ENCODE measurements at places on chromosomes 4 and X.

- DNase-seq = no peak
Measured at GRCh38 chrX:51257490-51257889, 75.1 kb upstream of the NUDT10 start.

GRCh38 chr4:18675586-18676525 lies 654.3 kb upstream of the LCORL start:
- DNase-seq = no peak

DNA sequence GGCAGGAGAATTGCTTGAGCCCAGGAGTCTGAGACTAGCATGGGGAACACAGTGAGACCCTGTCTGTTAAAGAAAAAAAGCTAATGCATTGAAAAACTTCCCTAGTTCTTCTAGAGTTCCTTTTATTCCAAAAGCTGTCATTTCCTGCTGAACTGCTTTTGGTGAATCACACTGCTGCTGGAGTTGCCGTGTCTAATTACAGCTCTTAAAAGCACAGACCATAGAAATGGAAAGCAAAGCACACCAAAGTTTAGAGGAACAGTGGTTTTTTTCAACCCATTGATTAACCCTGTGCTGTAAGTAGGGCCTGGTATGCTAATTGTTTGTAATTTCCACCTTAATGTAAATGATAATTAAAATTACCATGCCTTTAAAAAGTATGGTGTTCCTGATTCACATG lies 52.4 kb downstream of the SEPTIN11 start:
- peak; percentile 73 for DNase-seq

GRCh38 chr4:588351-588849 lies 12.3 kb upstream of the TMEM271 start:
- no peak for DNase-seq

GRCh38 chr4:154014407-154015321 lies 225.8 kb upstream of the SFRP2 start:
- DNase-seq = no peak

GRCh38 chr4:13178621-13179020 lies 305.5 kb downstream of the RAB28 start:
- no peak for DNase-seq

DNA sequence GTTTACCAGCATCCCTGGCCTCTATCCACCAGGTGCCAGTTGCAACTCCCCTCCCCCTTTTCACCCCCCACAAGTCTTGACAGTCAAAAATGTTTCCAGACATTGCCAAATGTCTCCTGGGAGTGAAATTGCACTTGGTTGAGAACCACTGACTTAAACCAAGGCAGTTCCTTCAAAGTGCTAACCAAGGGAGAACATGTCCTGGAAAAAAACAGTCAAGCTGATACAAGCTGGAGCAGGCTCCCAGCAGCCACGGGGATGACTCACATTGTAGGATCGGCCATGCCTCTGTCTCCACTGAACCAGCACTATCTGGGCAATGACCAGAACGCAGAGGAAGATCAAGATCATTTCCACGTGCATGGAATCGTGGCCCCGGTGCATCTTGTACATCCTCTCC lies 11.4 kb downstream of the RNF175 start:
- DNase-seq = peak; percentile 59

DNA sequence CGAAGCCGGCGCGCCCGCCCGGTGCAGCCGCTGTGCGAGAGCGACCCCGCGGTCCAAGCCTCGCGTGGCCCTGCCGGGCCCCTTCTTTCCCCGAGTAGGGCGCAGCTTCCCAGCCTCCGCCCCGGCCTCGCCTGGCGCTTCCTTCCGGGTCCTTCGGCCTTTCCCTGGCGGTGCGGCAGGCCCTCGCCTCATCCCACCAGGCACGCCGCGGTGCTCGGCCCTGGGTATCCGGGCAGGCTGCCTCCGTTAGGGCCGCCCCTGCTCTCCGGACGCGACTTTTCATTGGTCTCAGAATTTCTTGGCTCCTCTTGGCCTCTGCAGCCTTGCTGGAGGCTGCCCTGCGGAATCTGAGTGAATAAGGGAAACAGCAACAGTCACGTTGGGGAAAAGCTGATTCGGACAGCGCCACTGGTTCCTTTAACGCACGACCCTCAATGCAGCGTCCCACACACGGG lies 429 bp downstream of the UVSSA start:
- peak; percentile 75 for DNase-seq

DNA sequence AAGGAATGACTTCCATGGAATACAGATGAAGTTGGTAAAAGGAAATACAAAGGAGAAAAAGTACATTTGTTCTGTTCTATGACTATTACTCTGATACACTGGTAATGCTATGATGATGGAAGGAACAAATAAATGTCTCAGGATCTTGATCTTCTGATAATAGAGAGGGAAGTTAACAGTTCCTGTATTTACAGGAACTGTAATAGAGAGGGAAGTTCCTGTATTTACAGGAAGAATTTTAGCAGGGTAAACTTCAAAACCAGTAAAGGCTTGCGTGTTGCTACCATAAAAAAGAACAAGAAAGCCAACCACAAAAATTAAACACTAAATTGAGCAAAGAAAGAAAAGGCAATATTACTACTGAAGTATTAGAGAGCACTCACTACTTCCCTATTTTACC lies 91.7 kb upstream of the HPGD start:
- no peak for DNase-seq

DNA sequence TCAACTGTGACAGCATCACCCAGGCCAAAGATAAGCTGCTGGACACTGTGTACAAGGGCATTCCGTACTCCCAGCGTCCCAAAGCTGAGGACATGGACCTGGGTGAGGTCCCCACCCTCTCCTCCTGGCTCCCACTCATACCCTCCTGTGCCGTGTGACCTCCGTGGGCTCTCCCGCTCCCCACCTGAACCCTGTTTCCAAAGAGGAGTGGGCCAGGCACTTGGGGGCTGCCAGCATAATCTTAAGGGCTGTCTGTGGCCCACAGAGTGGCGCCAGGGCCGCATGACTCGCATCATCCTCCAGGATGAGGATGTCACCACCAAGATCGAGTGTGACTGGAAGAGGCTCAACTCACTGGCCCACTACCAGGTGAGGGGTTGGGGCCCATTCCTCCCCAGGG lies 10.0 kb downstream of the LAGE3 start:
- no peak for DNase-seq

DNA sequence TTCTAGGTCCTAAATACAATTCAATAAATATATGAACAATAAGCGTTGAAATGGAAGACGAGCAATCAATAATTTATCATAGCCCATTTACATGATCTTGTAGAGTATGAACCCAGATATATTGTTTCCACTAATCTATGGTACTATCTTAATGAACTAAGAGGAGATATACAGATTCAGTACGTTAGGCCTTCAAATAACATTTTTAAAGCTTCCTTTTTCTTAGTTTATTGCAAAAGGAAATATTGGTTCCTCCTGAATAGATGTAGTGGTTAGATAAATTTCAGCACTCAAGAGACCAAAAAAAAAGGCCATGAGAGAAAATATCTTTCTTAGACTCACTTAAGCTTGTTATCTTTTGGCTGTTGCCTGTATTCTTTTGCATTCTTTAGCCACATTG lies 147.5 kb upstream of the PITX2 start:
- DNase-seq = no peak

GRCh38 chrX:10117864-10118377 lies 38.9 kb upstream of the CLCN4 start:
- DNase-seq = no peak

- no peak for DNase-seq
Measured at GRCh38 chr4:90960840-90961239, 833.6 kb downstream of the CCSER1 start.

DNA sequence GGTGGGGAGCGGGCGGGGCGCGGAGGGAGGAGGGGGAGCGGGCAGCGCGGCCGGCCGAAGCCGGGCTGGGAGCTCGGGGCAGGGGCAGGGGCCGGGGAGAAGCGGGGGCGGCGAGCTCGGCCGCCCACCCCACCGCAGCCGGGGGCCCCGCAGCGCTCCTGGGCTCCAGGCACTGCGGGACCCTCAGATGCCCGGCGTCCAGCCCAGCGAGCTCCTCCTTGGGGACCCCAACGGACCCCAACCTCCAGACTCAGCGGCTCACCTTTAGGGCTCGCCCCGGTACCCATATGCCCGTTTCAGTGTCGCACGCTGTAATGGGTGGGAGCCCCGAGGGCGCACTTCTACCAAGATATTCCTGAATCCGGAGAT lies 357 bp upstream of the ADGRG2 start:
- no peak for DNase-seq

- DNase-seq = no peak
Measured at GRCh38 chrX:86946569-86946968, 571.0 kb upstream of the KLHL4 start.

GRCh38 chr4:112201915-112202505 lies 29.6 kb upstream of the AP1AR start:
- DNase-seq = no peak

- DNase-seq = no peak
Measured at GRCh38 chrX:56788229-56788628, 59.2 kb downstream of the NBDY start.

GRCh38 chr4:24476282-24476681 lies 108.1 kb downstream of the DHX15 start:
- DNase-seq = peak; percentile 19

DNA sequence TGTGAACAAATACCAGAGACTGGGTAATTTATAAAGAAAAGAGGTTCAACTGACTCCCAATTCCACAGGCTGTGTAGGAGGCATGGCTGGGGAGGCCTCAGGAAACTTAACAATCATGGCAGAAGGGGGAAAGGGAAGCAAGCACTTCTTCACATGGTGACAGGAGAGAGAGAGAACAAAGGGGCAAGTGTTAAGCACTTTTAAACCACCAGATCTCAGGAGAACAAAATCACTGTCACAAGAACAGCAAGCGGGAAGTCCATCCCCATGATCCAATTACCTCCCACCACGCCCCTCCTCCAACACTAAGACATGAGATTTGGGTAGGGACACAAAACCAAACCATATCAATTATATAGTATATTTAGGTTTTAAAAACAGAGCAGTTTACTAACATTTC lies 30.8 kb downstream of the MOB1B start:
- no peak for DNase-seq

DNA sequence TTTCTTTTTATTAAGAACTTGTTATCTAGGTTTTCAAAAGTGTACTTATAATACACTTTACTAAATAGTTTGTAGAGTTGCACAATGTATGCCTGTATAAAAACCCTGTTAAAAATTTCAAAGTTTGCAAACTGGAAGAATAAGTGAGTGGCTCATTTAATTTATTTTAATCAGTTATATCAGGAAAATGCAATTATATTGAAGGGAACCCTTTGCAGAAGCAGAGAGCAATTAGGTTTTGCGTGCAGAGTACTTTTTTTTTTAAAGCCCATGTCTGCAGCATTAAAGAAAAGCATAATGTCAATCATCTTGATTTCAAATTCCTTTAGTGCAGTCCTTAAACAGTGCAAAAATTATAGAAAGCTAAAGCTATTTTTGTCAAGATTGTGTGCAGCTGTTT lies 271.3 kb upstream of the LDB2 start:
- no peak for DNase-seq

DNA sequence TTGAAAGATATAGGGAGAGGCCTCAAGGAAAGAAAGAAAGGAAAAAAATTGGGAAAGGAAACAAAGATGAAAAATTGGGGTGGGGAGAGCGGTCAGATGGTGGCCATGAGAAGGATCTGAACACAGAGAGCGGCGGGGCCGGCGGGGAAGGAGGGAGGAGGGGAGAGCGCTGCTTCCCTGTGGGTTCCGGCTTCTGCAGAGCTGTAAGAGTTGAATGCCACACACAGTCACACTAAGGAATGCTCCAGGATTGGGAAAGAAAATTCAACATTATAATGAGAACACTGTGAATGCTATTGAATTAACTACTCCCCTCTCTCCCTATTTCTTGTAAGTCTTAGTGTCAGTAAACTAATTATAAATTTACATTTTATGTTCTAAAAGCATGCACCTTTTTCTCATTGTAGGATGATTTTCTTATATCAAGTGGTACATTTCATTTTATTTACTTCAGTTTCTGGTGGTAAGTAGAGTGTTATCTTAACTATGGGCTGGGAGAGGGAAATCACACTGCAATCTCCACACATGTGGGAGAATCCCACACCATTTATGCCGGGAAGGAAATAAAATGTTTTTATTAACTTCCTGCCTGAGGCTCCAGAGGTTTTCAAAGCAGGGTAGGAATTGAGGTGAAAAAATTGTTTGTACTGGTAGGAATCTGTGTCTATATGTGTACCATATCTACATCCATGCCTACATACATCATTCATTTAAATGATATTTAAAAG lies 904 bp downstream of the F11 start:
- DNase-seq = peak; percentile 28

DNA sequence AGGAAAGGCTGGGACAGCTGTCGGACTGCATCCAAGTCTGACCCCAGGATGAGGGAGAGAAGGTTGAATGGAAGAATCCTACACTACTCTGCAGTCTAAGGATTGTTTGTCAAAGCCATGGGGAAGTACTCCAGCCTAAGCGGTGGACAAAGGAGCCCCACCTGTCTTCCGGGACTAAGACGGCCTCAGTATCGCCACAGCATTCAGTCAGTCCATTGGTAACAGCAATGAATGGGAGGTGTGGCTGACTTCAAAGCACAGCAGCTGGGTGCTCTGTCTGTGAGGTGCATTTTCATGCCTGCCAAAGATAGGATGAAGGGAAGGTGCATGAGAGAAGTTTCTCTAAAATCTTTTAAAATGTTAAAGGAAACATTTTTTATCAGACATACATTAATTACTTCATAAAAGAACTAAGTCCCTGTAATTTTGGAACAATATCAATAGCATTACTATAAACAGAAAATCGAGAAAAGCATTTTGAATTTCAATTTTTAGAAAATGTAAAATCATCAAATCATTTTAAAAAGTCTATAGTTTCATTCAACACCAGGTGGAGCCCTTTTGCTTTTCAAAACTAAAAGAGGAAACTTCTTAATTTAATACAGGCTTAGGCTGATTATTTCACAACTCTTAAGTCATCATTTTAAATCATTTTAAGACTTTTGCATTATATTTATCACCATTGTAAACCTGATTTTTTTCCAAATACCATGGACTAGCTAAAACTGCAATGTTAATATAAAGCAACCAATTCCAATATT lies 27.6 kb upstream of the INTU start:
- DNase-seq = peak; percentile 28

- peak; percentile 73 for DNase-seq
Measured at GRCh38 chrX:14916017-14916674, 42.9 kb downstream of the MOSPD2 start.

GRCh38 chr4:78645853-78646757 lies 94.5 kb downstream of the ANXA3 start:
- DNase-seq = peak; percentile 97

DNA sequence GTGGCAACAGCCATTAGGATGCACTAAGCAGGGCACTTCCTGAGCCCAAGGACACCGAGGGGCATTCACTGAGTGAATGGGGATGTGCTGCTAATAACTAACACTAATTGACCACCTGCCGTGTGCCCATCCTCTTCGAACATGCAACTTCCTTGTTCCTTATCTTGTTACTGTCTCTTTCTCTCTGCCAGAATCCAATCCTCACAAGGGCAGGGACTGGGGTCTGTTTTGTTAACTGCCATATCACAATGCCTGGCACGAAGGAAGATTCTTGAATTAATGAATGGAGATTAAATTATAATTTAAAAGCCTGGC lies 1.3 kb downstream of the ERAS start:
- DNase-seq = no peak

DNA sequence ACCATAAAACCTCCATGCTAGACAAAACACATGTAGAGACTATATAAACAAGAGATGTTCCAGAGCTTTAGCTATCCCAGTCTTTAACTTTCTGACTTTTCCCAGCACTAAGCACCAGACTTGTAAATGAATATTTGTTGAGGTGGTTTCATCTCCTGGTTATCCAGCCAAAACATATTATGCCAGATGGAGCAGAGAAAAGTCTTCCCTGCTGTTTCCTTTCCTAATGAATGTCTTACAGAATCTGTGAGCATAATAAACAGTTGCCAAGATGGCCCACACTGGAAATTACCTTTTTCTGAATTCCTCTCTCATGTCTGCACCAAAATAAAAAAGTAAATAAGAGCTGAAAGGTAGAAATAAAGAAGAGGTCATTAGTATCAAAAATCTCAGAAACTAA lies 159.2 kb downstream of the TECRL start:
- no peak for DNase-seq

Measured in fibroblast of skin of right quadriceps (primary cell).